Left renal cortex interstitium (tissue), 4 donors: ENCODE measurements at places on chromosomes 7 and 10. TPM values are rescaled to one million over a fixed set of nuclear protein-coding genes. Genes with fewer than 3 reads are reported as not detected.

The PRR15 gene
- polyA plus RNA-seq: 6.7 TPM

The GRM8 gene
- polyA plus RNA-seq: 7.4 TPM

The GOLGA7B gene
- polyA plus RNA-seq: 1.5 TPM

The CRHR2 gene
- polyA plus RNA-seq: 0.32 TPM

The SRRM3 gene
- 1.0 TPM for polyA plus RNA-seq

The OR2A1 gene
- polyA plus RNA-seq: 1.9 TPM

The ZNF485 gene
- polyA plus RNA-seq: 4.1 TPM

The CH25H gene
- polyA plus RNA-seq: 0.19 TPM

The MNX1 gene
- polyA plus RNA-seq: not detected

The CHN2 gene
- 19.0 TPM for polyA plus RNA-seq

The TUBAL3 gene
- polyA plus RNA-seq: 0.39 TPM

The BAG3 gene
- 30.4 TPM for polyA plus RNA-seq

The TMEM72 gene
- 78.0 TPM for polyA plus RNA-seq

The DHX32 gene
- 22.9 TPM for polyA plus RNA-seq

The UNCX gene
- 20.2 TPM for polyA plus RNA-seq

The OPN4 gene
- not detected for polyA plus RNA-seq

The RBP3 gene
- 0.16 TPM for polyA plus RNA-seq

The AGAP9 gene
- polyA plus RNA-seq: 13.5 TPM

The RBM20 gene
- polyA plus RNA-seq: 9.7 TPM

The EDRF1 gene
- 55.7 TPM for polyA plus RNA-seq

The CHST12 gene
- 10.5 TPM for polyA plus RNA-seq

The HHEX gene
- polyA plus RNA-seq: 7.8 TPM

The NKX2-3 gene
- polyA plus RNA-seq: not detected

The EIF5AL1 gene
- 5.0 TPM for polyA plus RNA-seq

The MSMB gene
- not detected for polyA plus RNA-seq

The PARP12 gene
- 14.0 TPM for polyA plus RNA-seq
